D721Med (cell line): ENCODE measurements at places on chromosomes 7 and 10.

DNA sequence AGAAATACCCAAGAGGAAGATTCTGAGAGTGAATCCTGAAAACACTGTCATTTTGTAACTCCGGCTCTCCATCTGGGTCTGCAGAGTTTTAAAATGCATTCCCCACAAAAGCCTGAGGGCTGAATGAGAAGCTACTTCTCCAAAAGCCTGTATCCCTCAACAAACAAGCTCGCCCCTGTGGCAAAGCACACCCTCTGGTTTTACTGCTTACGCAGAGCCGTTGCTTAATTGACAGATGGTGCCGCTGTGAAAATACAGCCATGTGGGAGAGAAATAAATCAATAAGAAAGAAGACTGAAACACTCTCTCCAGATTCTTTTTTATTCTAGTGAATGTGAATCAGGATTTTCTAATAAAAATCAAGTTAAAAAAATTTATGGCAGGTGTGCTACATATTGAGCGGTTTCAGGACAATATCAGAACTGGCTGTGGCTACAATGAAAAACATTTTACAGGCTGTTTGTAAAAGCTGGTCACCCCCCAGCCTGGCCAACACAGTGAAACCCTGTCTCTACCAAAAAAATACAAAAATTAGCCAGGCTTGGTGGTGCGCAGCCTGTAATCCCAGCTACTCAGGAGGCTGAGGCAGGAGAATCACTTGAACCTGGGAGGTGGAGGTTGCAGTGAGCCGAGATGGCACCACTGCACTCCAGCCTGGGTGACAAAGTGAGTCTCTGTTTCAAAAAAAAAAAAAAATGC, 32.5 kb downstream of the C7orf33 start:
- DNase-seq, result no peak

- DNase-seq, result no peak
These were observed 27.8 kb downstream of the CRHR2 start for GRCh38 chr7:30654296-30655090.

DNA sequence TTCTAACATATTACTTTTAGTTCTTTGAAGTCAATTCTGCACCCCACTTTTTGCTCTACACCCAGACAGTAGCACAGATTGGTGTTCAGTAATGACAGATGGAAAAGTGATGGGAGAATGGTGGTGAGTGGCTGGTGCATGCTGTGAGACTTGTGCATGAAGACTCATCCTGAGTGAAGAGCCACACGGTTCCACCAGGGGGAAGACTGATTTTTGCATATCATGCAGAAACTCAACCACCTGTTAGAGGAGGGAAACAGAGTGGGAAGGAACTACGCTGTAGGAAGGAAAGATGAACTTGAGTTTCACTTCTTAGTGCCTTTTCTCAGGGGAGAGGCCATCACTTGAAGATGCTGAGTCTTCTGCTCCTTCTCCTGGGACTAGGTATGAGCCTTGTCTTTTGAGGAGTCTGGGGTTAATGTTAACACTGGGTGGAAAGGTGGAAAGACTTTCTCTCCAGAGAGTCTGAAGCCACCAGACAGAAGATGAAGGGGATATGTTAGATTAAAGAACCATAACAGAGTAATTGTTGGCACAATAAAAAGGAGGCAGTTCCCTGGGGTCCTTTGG, 9.3 kb upstream of the PRSS1 start:
- DNase-seq, result no peak

GRCh38 chr10:17238445-17239291, 10.6 kb downstream of the VIM start:
- DNase-seq, result no peak

DNA sequence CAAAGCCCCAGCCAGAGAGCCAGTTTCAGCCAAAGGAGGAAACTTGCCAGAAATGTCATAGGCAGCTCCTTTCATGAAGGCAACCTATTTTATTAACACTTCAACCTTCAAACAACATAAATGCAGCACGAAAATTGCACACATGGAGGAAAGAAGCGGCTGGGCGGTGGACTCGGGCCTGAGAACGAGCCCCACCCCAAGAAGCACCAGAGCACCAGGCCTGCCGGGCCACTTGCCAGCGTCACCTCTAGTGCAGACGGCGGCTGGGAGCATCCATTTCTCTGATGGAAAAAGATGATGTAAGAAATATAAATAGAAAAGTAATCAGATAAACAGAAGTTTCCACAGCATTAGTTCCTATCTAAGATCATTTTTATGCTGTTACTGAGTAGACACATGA, 100.0 kb downstream of the TCERG1L start:
- no peak for DNase-seq

GRCh38 chr10:91144961-91145360, 75.5 kb upstream of the PCGF5 start:
- no peak for DNase-seq

DNA sequence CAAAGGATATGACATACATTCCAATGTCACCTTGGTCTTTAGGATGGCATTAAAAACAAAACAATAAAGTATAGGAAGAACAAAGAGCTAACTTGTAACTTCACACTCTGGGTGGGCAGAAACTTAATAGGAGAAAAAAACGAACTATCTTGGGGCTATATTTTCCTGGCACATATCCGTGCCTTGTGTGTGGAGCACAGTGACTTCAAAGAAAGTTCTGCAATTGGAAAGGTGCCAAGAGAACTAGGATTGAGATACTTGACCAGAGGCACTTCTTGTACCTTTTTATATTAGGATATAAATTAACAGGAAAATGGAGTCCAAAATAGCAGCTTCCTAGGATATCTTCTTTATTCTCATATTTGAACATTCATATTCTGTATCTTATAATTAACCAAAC, 148.4 kb downstream of the SEMA3D start:
- DNase-seq, result no peak

DNA sequence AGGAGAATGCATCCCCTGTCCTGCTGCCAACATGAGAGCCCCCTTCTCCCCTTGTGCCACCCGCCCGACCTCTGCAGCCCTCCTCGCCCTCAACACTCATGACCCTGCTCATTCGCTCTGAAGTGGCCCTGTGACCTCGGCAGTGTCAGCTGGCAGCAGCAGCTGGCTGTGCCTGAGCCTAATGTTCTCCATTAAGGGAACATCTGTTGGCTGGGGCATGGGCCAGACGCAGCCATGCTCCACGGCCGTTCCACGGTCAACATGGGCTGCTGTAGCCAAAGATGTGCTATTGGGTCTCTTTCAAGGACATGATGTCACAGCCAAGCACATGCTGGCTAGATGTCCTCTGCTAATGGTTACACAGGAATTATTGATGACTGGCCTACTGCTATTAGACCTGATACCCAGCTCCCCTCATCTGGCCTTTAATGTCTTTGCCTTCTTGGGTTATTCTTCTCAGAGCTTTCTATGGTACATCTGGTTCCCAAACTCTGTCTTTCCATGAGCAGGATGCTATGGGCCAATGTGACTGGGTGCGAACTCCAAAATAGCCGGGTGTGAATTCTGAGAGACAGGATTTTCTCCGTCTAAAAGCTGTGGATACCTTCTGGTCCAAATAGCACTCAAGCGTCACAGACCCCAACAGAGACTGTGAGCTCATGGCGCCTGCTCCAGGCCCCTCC, 22.4 kb downstream of the ADCYAP1R1 start:
- DNase-seq, result no peak

GRCh38 chr10:113019096-113019495, 69.0 kb downstream of the TCF7L2 start:
- no peak for DNase-seq

DNA sequence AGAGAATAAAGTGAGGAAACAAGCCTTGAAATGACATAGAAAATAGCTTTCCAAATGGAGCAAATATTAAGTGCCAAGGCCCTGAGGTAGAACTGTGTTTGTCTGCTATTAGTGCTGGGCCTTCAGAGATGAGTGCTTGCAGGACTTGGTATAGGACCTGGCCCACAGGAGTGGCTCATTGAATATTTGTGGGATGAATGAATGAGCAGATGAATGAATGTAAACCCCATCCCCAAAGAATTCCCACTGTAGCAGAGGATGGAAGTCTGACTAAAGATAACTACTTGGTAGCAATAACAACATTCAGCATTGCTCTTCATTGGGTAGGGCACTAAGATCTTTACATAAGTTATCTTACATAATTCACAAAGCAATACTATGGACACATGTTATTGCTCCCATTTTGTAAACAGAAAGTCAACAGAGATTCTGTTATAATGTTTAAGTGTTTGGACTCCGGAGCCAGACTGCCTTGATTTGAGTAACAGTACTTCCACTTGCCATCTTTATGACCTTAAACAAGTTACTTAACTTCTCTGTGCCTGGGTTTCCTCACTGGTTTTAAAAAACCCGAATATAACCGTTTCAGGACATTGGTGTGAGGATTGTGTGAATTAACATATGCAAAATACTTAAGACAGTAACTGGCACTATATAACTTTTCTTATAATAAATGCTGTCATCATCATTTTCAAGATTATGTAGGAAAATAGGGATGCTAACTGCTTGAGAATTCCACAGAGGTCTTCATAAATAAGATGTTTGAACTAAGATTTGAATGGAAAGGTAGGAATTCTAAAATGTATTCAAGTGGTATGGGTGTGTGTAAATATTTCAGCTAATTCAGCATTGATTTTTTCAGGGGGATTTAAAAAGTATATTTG, 141.9 kb downstream of the PRKG1 start:
- no peak for DNase-seq

- no peak for DNase-seq
These were observed 347.0 kb downstream of the KCNMA1 start for GRCh38 chr10:77290528-77291155.
